CD4-positive, alpha-beta T cell treated with Interleukin-21 for 1 hour (primary cell): ENCODE measurements at places on chromosomes 5 and 9.
A peak's percentile ranks its signal among the peaks of the same experiment; 100 is the strongest.

GRCh38 chr5:60257596-60258271 is 364.2 kb upstream of the PDE4D start:
- DNase-seq = no peak

DNA sequence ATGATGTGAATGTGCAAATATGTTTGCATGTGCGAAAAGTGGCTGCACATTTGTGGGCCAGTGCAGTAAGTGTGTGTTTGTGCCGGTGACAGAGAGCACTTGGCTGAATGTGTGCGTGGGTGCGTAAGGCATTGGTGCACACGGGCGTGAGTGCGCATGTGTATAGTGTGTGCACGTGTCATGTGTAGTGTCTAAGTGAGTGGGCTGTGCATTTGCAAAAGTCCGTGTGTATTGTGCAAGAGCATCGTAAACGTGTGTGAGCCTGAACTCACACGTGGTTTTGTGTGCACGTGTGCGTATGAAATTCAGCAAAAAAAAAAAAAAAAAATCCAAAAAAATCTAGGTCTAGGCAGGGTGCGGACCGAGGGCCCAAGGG is 6.5 kb upstream of the EBF1 start:
- no peak for DNase-seq

GRCh38 chr5:55222092-55222984 is 4.8 kb downstream of the MCIDAS start:
- DNase-seq = no peak

DNA sequence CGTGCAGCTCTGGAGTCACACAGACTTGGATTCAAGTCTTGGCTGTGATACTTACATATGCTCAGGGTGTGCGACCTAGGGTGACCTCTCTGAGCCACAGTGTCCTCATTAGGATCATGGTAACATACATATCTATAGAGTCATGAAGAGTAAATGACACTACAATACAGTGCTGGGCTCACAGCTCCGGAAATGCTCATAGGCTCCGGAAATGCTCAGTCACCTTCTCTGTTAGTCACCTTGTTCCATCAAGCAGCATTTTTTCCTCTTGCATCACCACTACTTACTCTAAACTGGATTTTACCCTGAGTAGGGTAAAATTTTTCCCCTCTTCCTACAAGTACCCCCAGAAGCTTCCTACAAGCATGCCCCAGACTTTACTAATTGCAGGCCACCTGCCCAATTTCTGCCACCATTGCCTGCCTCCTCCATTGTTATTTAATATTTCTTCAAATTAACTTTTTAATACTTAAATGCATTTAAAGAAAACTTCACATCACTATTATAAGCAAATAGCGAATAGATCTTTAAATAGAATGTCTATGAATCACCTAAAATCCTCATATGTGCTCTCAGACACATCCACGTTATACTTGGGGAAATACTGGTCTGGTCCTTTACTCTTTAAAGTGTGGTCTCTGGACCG is 147.6 kb upstream of the SPRY4 start:
- DNase-seq = peak; percentile 23

GRCh38 chr9:123745451-123745850 is 184.5 kb downstream of the DENND1A start:
- no peak for DNase-seq

GRCh38 chr5:126640866-126641265 is 40.1 kb downstream of the PHAX start:
- no peak for DNase-seq

GRCh38 chr5:170497311-170498038 is 6.3 kb upstream of the KCNIP1 start:
- no peak for DNase-seq

DNA sequence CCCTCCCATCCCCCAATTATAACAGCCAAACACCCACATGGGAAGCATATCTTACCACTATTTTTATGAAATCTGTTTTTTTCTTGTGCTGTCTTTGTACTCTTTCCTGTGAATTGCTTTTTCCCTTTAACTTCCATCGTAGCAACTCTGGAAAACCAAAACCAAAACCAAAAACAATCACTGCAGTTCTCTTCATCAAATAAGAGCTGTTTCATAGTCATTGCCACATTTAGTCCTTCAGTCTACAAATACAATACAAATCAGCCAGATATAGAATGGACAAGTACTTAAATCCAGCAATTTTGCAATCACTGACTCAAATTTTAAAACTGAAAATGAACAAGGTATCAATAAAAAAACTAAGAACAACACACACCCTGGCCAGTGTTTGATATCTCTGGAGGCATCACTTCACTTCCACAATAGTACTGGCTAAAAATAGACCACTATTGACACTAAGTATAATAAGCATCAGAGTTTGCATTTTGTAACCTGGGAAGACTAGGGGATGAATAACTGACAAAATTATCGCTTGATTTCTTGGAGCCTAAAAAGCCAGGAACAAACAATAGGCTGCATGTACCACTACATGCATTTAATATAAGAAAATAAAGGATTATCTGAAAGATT is 5.4 kb downstream of the PUM3 start:
- DNase-seq = no peak

DNA sequence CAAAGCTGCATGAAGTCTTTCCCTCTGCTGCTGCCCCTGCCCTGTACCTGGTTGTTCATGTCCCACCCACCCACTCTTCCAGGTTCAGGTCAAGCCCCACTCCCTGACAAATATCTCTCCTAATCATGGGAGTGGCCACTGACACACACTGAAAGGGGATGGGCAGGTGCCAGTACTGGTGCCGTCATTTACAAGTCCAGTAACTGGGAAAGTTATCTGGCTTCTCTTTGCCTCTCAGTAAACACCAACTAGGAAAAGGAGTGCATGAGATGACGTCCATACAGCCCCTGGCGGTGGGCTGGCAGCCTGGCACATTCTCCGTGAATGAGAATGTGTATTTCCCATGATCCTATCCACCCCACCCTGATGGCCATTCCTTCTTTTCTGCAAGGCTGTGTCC is 225.2 kb downstream of the FSTL4 start:
- DNase-seq = no peak

DNA sequence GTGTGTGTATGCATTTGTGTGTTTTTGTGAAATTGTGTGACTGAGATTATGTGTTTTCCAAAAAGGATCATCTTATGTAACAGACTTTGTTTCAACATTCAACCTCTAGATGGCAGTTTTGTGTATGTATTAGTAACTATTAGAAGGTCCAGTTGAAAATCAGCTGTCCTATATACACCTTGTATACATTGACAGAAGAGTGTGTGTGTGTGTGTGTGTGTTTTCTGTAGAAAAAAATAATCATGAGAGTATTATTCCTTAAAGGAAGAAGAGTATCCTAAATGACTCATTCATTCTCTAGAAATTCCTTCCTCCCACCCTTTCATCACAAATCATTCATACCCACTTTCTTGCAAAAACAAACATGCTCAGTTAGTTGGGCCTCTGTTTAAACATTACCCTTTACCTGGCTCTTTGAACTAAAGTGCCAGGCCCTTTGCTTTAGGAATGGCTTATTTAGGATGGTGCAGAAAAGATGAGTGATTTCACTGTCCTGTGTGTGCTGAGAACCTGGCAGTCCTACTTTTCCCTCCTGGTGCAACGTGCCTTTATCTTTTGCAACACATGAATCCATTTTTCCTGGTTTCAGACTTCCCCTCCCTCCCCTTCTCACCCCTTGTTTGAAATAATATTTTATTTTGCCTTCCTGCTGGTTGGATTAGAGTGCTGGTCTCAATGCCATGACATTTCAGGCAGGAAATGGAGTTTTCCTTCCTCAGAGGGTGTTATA is 152.2 kb downstream of the ARHGAP26 start:
- DNase-seq = peak; percentile 53

GRCh38 chr5:93422652-93423280 is 158.3 kb downstream of the NR2F1-AS1 start:
- DNase-seq = no peak

DNA sequence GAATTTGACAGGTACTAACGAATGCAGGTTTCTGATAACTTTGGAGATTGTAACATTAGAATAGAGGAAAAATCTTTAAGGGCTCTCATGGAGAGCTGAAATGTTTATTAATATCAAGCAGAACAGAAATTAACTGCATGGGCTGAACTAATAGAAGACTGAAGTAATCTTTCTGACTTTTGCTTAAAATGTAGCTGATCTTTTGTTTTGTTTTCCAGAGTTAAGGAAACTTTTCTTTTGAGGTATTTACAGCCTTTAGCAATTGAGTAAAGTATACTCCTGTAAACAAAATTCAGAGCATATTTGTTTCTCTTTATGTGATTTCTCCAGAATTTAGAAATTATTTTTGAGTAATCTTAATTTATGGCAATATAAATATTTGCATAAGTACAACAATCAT is 43.9 kb downstream of the SHC3 start:
- DNase-seq = no peak

DNA sequence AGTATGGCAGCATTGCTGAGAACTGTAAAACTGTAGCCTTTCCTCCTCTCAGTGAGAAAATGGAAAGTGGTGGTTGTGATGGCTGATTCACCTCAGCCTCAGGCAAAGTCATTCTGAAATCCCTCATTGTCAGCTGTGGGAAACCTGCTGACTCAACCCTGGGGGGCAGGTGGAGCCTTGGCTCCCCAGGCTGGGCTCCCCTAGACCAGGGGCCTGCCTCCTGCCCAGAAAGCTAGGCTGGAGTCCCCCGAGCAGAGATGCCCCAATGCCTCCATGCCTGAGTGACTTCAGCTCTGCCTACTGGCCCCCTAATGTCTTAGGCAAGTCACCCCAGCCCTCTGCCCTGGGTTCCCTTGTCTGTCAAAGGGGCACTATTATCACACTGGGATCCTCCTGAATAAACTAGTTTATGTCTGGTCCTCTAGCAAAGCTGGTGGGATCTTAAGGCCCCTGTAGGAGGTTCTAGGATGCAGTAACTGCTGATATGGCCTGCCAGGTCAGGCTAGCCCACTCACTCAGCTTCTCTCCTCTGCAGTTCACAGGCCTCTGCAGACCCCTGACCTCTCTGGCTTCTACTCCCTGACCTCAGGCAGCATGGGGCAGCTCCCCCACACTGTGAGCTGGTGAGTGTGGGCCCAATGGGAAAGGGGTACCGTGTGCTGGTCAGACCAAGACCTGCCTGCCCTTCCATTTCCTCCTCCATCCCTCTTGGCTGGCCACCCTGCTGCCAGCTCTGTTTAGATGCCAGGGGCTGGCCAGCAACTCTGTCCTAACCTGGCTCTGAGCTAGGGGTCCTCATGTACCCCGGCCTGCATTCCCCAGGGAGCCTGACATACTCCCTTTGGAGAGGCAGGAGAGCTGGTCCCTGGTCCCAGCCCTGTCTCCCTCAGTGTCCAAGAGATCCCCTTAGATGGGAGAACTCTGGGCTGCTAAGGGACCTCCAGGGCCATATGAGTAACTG is 24.2 kb downstream of the TCF7 start:
- no peak for DNase-seq

DNA sequence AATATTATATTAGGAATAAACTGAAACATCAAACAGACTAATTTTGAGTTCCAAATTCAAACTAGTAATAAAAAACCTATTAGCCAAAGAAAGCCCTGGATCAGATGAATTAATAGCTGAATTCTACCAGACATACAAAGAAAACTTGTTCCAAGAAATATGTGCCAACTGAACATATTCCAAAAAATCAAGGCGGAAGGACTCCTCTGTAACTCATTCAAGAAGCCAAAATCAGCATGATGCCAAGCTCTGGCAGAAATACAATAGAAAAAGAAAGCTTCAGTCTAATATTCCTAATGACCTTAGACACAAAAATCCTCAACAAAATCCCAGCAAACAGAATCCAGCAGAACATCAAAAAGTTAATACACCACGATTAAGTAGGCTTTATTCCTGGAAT is 619.1 kb upstream of the COX7C start:
- DNase-seq = no peak

GRCh38 chr9:91770229-91770628 is 179.8 kb downstream of the ROR2 start:
- no peak for DNase-seq

DNA sequence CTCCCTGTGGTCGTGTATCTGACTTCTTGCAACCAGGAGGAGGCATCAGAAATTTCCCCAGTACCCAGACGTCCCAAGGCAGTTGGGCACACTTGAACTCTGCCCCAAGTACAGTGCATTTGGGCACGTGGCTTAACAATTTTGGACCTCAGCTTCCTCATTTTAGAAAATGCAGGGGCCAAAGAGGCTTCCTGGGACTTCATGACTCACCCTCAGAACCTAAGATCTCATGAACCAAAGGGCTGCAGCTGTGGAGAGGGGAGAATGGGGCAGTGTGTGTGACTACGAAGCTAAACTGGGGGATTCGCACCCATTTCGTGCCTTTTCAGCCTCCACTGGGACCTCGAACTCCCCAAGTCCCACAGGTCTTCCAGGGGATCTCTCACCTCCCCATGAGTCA is 59.2 kb downstream of the SYK start:
- no peak for DNase-seq

- DNase-seq = peak; percentile 74
These were observed 516.6 kb downstream of the RAB3C start for GRCh38 chr5:59099270-59099994.

GRCh38 chr5:157558041-157558595 is 17.5 kb downstream of the ADAM19 start:
- no peak for DNase-seq

DNA sequence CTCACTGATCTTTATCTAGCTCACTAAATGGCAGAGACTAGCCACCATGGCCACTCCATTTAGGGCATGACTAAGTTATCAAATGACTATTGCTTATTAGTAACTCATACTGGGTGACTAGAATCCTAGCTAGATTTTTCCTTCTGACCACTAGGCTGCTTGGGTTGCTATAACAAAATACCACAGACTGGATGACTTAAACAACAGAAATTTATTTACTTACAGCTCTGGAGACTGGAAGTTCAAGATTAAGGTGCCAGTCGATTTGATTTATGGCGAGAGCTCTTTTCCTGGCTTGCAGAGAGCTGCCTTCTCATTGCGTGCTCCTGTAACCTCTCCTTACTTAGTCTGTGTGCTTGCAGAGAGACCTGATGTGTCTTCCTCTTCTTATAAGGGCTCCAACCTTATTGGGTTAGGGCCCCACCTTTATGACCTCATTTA is 55.0 kb upstream of the APC start:
- DNase-seq = no peak

DNA sequence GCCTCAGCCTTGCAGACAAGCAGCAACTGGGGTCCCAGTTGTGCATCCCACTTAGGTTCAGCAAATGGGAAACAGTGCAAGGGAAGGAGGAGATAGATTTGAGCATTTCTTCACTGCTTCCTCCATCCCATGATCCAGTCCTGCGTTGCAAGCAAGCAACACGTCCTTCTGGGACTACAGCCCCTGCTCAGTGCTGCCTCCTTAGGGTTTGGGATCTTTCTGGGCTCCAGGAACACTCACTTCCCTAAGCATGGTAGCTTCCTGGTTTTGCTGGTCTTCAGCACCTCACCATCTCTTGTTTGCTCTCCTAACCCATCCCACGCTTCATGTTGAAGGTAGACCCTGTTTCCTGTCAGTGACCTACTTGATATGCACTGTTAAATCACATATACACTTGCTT is 444.7 kb downstream of the MED10 start:
- DNase-seq = no peak

- DNase-seq = no peak
These were observed 4.0 kb upstream of the THBS4 start for GRCh38 chr5:80031109-80031508.
